ENCODE measurements at places on chromosomes 12 and 14.

DNA sequence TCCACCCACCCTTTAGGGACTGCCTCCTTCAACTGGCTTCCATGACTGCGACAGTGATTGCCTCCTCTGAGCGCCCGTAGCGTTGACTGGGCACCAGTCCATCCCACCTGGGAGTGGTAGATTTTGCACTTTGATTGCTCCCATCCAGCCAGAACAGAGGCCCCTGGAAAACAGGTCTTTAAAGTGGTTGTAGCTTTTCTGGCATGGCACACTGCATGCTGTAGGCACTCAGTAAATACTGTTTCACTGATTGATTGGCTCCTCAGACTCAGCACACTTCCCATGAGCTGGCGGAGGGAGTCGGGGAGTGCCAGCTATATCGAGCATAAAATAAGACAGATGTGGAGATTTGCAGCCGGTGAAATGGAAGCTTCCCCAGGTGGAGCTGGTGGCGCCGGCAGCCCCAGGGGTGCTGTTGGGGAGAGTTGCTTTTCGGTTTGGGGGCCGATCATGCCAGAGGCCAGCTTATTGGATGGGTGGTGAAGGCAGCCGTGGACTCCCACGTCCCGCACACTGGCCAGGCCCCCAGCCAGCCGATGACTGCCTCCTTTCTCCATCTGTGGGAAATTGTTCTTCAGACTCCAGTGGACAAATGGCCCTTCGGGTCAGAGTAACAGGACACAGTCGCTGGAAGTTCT, 200.2 kb downstream of the TSPAN9 start:
- no peak for DNase-seq

DNA sequence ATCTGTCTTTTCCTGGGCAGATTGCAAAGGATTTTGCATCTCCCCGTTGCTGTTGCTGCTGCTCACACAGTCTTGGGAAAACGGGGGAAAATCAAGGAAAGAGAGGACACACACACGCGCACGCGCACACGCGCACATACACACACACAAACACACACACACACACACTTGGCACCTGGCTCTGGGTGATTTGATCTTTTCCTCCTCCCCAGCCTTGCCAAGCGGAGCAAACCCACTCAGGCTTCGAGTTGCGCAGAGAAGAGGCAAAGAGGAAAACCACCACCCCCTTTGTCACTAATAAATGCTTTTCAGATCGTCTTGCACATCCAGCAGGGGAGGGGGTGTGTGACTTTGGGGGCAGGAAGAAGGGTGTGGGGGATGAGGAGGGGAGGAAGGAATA, 965 bp upstream of the NOS1 start:
- DNase-seq: no peak

GRCh38 chr14:43901911-43902673, 605.0 kb downstream of the FSCB start:
- no peak for DNase-seq

DNA sequence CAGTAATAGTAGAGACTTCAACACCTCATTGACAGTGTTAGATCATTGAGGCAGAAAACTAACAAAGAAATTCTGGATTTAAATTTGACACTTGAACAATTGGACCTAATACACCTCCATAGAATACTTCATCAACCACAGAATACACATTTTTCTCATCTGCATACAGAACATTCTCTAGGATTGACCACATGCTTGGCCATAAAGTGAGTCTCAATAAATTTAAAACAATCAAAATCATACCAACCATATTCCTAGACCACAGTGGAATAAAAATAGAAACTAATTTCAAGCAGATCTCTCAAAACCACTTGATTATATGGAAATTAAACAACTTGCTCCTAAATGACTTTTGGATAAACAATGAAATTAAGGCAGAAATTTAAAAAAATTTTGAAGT, 82.3 kb downstream of the SLC38A4 start:
- DNase-seq: no peak

Data from SIG-M5 (cell line).